ENCODE measurements at places on chromosomes 7 and 10. TPM values are rescaled to one million over a fixed set of nuclear protein-coding genes. Genes with fewer than 3 reads are reported as not detected.

GRCh38 chr7:17472518-17472917 is 174.1 kb downstream of the AHR start:
- DNase-seq: no peak

Gene TPST1
- 5.0 TPM for total RNA-seq

Gene FANK1
- total RNA-seq: not detected

GRCh38 chr10:93993782-93994437 is at the start of gene PLCE1:
Gene PLCE1, plus strand, starts transcription at chr10:93993931. Its CDS starts 37,116 bp downstream, at chr10:94031047.
- DNase-seq: no peak

Gene CCL24
- not detected for total RNA-seq

- DNase-seq: no peak
Measured at GRCh38 chr7:4145576-4145975, 536.5 kb upstream of the FOXK1 start.

DNA sequence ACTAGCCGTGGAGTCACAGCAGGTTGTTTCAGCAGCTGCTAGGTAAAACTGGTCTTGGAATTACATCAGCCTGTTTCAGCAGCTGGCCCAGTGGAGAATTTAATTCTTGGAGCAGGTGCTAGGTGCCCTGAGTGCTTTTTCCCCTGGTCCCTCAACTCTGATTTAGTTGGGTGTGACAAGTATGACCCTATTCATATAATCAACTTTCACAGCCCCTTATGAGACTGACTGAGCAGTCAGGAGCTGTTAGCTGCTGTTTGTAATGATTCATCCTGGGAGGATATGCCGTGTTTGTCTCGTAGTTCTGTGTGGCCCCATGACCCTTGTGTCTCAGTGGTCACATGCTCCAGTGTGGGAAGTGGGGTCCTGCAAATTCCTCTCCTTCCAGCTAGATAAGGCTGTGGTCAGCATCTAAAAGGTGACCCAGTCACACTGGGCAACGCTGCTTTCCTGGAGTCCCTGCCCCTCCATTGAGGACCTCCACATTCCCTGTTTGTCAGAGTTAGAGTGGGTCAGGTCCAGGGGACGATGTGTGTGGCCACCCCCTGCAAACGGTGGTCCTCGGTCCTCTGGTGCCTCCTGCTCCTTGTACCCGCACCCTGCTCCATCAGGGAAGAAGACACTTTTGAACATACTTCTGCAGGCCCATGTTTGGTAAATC is 28.3 kb downstream of the TBATA start:
- no peak for DNase-seq

DNA sequence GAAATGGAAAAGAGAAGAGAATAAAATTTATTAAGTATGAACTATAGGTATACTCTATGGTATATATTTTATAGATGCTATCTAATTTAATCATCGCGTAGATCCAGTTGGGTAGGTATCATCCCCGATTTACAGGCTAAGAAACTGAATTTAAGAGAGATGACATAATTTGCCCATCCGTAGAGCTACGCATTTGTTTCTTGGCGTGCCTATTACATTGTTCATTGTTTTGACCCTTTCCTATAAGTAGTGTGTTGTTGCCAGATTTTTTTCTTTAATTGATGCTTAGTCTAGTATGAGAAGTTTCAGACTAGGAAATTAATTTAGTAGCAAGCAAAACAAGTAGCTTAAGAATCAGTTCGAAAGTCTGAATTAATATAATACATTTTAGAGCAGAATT is 205.7 kb upstream of the NPSR1 start:
- no peak for DNase-seq

Gene GPR15LG
- not detected for total RNA-seq

DNA sequence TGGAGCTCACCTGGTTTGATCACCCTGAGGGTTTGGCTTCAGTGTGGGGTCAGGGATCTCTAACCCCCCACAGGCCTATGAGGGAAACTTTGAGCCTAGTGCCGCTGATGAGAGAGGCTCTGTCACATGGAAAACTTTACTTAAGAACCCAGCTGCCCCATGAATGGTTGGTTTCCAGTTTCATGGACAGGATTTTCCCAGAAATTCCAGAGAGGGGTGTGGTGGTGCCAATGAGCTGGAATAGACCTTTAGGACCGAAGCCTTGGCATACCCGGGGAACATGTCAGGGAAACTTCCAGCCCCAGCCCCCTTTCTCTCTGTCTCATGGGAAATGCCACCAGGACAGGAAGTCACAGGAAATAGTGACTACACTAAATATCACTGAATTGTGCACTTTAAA is 36.9 kb downstream of the AKR1B1 start:
- no peak for DNase-seq

DNA sequence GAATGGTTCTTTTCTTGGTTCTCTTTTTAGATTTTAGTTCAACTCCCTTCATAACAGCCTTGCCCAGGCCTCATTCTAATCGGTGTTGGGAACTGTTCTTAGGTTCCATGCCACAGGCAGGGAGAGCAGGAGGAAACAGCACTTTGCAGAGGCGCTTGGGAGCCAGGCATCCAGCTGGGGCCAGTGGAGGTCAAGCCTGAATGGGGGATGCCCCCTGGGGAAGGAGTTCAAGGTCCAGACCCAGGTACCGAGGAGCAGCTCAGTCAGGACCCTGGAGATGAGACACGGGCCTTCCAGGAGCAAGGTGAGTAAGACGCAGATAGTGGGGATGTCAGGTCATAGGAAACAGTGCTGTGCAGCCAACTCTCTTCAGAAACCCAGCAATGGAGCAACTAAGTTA is 4.5 kb downstream of the ZSCAN25 start:
- no peak for DNase-seq

Gene CSTF2T
- 41.9 TPM for total RNA-seq

- DNase-seq: no peak
Measured at GRCh38 chr7:17318146-17318545, 19.7 kb downstream of the AHR start.

GRCh38 chr7:139203992-139204391 is 27.0 kb upstream of the UBN2 start:
- DNase-seq: no peak

DNA sequence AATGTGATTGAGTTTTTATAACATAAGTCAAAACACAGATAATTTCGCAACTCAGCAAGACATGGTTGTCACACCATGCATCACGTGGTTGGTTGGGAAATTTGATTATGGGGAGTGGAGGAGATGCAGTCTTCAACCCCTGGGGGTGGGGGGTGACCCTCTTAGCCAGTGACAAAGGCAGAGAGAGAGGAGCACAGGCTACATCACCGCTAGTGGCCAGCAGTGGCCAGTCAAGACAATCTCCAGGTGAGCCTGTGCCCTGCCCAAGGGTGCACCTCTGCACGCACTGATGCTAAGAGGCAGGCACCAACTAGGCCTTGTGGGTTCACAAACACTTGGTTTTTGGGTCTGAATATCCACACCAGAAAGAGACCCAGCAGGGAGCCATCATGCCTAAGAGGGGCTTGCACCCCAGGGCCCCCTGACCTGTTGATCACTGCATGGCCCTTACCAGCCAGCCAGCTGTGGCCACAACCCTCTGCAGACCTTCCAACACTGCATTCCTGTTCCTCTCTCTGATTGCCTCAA is 244.4 kb downstream of the FANK1 start:
- no peak for DNase-seq

Gene FAM25C
- not detected for total RNA-seq

DNA sequence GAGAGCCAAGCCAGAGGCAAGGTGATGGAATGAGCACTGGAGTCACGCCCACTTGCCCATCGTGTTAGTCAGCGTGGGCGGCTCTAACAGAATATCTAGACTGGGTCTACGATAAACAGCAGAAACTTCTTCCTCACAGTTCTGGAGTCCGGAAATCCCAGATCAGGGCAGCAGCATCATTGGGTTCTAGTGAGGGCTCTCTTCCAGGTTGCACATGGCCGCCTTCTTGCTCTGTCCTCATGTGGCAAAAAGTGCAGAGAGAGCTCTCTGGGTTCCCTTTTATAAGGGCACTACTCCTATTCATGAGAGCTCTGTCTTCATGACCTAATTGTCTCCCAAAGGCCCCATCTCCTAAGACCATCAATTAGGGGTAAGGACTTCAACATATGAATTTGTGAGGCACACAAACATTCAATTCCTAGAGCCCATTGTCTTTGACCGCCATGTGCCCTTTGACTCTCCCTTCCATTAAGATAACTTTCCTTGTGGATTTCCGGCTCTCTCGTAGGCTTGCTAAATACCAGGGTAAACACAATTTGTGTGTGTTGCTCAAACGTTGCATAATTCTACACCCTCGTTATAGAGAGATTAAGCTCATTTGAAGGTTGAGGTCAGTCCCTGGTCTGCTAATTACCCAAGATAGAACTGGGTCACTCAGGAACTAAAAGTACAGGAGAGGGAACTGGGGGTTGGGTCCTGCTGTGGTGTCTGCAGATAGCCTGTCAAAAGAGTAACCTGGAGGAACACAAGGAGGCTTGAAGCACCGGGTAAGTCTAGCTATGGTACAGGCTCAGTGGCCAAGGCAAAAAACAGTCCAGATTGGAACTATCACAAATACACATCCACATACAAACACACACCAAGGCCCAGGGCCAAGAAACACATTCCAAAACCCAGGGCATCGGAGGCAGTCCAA is 28.7 kb upstream of the USP6NL start:
- DNase-seq: no peak

DNA sequence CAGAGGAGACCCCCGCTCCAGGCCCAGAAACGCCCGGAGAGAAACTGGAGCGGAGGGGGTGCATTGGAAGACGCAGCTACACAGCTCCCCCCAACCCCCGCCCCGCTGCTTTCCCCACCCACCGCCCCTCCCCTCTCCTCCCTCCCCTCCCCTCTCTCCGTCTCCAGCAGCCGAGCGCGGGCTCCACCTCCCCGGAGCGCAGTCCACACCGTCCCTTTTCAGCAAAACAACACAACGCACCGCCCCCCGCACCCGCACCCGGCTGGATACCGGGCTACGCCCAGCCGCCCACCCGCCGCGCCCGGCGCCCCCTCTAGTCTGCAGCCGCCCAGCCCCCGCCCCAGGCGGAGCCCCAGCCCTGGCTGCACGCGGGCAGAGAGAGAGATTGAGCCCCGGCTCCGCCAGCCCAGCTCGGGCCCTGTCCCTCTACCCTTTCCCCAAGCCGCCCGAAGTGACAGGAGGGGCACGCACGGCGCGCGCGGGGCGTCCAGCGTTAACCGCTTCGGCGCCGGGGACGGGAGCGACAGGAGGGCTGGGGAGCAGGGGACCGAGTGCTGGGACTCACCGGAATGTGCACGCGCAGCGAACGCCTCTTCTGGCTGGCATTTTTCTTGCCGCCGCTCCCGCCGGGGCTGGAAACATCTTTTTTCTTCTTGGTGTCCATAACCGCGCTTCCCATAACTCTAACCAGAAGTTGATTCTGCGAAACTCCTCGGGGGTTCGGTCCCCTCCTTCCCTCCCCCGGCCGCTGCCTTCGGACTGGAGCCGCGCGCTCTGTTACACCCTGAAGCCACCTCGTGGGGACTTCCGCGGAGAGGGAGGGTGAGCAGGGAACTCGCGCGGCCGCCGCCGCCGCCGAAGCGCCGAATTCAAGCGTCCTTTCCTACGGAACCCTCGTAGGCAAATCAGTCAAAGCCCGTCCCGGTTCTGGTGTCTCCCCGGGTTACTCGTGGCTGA is 695 bp downstream of the PRKAG2 start:
- DNase-seq: peak; percentile 61

Gene HHEX
- total RNA-seq: 21.4 TPM

Gene GPR37
- total RNA-seq: not detected

DNA sequence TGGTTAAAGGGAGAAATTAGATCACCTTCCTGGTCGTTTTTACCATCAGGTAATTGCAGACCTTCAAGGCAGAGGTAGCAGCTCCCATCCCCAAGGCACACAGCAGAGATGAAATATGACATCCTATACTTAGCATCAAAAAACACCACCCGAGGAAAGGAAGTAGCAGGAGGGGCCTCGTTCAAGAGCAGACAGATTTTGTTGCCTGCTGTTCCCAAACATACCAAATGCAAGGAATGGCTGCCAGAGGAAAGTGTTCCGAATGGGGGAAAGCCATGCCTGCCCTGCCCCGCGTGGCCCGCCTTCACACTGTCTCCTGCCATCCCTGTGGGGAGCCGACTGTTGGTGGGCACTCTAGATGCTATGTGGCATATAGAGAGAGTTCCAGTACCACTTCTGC is 18.0 kb downstream of the FKBP6 start:
- no peak for DNase-seq

Gene PIP4K2A
- 134 TPM for total RNA-seq

DNA sequence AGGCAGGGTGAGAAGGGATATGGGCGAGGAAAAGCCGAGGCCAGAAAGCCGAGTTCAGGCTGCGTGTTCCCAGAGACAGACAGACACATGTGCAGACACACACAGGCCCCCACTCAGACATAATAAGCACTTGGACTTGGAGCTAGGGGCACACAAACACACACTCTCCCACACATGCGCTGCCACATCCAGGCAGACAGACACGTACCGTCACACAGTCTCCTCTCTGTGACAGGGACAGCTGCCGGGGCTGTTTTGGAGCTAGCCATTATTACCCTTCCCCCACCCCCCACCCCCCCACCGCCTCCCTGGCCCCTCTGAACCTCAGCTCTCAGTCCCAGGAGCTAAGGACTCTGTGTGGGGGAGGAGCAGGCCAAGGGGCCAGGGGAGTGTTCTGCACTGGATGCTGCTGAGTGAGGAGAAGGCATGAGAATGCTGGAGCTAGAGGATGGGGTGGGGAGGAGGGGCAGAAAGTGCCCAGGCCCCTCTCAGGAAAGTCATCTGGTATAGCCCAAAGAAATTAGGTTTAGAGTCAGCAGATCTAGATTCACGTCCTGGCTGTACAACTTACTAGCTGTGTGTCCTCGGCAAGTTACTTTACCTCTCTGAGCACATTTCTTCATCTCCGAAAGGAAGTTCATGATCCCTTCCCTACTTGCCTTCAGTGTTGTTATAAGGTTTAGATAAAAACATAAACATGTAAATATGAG is 6.3 kb downstream of the PITX3 start:
- no peak for DNase-seq

DNA sequence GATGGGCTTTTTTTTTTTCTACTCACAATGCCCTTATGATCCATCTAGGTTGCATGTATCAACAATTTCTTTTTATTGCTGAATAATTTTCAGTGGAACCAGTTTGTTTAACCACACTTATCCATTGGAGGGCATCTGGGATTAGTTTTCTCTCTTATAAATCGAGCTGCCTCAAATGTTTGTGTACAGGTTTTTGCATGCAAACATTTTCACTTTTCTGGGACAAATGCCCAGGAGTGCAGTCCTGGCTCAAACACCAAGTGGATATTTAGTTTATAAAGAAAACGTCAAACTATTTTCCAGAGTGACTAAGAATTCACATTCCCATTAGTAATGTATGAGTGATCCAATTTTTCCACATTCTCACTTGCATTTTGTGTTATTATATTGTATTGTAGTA is 313.4 kb downstream of the CXCL12 start:
- no peak for DNase-seq

Gene PRSS2
- total RNA-seq: not detected

- no peak for DNase-seq
Measured at GRCh38 chr7:114048386-114049235, 129.8 kb upstream of the PPP1R3A start.

- DNase-seq: no peak
Measured at GRCh38 chr7:8638076-8638475, 204.7 kb downstream of the NXPH1 start.

DNA sequence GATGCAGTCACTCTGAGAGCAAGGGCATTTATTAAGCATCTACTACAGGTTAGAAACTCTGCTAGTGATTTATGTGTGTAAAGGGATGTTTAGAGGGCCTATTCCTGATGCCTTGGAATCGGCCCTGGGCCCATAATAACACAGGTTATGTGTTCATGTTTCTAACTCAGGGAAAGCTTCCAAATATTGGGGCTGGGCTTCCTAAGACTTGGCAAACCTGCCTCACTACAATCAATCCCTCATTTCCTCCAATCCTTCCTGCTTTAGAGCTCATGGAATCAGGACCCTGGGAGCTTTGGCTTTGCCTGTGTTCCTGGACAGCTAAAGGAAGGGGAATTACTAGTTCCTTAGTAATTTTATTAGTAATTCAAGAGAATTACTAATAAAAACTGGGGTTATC is 148.8 kb downstream of the HIBADH start:
- DNase-seq: no peak

Measured in naive thymus-derived CD4-positive, alpha-beta T cell (primary cell).